ENCODE measurements at places on chromosomes 12 and 14.

DNA sequence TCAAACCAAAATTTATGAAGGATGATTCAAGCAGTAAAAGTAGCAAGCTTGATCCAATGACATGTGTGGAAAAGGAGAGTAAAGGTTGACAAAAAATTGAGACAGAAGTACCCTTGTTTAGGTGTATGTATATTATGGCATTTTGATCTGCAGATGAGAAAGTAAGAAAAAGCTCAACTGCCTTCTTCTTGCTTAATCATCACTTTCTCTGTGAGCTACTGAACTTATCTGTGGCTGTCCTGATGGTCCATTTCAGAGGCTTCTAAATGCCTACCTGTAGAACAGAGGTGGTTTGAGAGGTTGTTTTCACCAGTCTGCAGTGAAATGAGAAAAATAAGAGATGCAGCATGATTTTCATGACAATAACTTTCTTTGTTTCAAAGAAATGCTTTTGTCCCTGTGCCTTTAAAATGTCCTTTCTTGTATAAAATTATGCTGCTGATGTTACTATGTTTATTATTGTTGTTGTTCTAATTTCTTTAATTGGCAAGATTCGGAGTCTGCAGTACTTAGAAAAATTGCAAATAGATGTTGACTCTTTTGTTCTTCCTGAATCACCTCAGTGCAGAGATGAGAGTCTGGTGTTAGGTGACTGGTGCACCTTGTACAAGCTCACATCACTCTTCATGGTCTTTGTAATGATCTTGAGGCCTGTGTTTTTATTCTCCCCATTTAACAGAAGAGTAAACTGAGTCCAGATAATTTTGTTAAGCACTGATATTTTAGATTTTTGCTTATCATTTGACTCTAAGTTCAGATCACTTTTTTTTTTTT lies 821.9 kb downstream of the VRK1 start:
- DNase-seq: no peak

GRCh38 chr14:51160871-51161270 lies 66.0 kb upstream of the TRIM9 start:
- DNase-seq: no peak

DNA sequence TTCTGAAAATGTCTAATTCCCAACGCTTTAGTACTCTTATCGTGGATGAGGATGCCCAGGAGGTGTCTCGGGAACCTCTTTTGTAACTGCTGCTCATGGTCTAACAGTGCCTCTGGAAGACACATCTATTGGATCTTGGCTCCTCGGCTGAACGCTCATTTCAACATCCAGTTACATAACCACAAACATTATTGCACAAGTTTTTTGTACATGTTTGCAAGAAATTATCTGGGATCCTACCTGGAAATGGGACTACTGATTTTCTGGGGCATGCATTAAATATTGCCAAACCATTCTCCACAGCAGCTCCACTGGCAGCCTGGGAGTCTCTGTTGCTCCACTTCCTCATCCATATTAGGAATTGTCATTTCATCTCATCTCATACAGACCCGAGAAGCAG lies 117.5 kb upstream of the EVL start:
- no peak for DNase-seq

GRCh38 chr12:642633-643474 lies 20.4 kb downstream of the NINJ2 start:
- peak; percentile 44 for DNase-seq

DNA sequence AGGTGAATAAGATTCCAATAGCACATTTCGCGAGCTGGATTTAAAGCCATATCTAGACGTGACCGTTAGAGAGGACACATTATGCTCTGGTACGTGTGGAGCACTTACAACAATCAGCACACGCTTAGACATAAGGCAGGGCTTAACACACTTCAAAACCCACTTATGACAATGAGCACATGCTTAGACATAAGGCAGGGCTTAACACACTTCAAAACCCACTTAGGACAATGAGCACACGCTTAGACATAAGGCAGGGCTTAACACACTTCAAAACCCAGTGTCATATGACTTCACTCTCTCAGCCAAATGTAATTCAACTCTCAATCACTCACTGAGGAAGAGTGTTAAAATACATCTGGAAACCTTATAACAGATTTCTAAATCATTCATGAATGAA lies 11.2 kb upstream of the PLD4 start:
- DNase-seq: no peak

- no peak for DNase-seq
Measured at GRCh38 chr12:72036393-72036792, 97.7 kb downstream of the TPH2 start.

DNA sequence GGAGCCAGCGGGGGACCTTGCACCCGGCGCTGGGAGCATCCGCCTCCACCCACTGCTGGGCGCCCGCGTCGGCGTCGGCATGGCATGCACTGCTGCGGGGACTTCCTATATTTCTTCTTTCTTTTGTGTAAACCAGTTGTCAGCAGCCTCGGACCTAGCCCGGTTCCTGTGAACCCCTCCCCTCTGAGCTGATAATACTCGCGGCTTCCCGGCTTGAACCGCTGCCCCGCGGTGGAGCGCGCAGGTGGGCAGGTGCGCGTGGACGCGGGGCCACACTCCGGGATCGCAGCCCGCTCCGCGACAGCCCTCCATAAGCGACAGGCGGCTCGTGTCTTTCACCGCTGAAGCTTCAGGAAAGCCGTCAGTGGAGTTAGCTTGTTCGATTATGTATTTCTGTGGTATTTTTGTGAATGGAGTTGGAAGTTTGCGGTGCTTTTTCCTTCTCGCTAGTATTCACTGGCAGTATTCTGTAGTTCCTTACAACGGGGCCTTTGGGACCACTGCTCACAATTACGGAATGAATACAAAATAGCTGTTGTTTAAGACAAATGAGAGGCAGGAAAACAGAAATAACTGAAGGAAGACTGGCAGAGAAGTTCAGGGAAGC lies 870 bp downstream of the BMAL2 start:
- DNase-seq: peak; percentile 9

DNA sequence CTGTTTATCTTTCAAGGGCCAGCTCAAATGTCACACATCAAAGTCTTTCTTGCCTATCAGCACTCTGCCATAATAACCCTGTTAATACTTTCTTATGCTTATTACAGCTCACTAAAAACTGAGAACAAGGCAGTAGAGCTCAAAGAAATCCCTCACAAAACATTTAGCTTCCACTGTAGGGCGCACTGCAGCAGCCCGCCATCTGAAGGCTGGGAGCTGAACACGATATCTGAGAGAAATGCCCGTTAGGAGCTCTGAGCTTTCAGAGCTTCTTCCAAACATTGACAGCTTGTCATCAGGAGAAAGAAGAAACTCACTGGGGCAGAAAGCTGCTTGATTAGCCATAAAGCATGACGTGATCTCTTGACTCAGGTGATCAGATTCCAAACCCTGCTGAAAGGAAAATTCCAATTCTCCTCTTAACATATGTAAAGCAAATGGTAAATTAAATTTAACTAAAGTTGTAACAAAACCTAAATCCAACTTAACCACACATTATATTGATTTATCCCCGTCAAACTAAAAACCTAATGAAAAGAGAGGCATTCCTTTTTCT lies 175.7 kb downstream of the C12orf50 start:
- no peak for DNase-seq

GRCh38 chr12:115859231-115859630 lies 418.3 kb downstream of the MED13L start:
- DNase-seq: no peak

GRCh38 chr12:15155271-15155670 lies 65.9 kb downstream of the RERG start:
- DNase-seq: no peak

DNA sequence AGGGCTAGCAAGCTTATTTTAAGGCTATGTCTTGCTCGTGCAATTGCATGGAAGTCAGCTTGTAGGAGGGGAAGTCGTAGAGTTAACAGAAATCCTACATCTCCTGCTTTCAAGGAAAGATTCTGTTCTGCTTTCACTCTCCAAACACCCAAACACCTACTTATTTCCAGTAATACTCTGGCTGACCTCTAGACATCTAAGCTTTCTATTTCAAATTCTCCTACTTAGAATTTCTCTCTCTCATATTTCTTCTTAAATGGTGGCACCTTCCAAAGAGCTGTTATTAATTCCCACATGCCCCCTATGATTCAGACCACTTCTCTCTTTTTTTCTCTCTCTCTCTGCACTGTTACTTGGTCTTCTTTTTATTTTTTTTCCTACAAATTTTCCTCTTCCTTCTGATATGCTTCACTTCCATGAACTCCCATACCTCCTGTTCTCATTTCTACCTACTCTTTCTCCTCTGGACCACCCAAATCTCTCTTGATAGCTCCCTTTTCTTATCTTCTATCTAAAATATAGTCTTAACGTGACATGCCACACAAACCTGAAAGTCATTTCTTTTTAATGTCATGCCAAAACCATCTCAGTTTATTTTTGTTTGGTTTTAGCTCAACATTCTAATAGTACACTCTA lies 90.8 kb downstream of the RPS6KA5 start:
- no peak for DNase-seq

GRCh38 chr12:51915951-51916350 lies 8.6 kb downstream of the ACVRL1 start:
- no peak for DNase-seq

GRCh38 chr12:124049451-124050094 lies 76.6 kb downstream of the ZNF664 start:
- no peak for DNase-seq

DNA sequence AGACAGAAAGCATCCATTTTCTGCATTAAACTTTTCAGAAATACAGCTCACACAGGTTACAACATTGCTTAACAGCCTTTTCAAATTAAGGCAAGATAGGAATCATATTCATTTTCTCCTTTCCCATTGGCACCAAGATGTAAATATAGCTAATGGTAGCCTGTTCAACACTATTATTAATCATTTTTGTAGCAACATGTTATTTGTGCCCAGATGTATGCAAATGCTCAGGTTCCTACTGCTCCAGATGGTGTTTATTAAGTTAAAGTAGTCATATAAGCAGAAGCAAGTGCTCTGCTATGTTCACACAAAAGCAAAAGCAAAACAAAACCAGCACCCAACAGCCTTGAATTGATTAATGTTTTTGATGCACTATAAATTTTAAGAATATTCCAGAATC lies 1110.6 kb downstream of the SLC6A15 start:
- DNase-seq: no peak

DNA sequence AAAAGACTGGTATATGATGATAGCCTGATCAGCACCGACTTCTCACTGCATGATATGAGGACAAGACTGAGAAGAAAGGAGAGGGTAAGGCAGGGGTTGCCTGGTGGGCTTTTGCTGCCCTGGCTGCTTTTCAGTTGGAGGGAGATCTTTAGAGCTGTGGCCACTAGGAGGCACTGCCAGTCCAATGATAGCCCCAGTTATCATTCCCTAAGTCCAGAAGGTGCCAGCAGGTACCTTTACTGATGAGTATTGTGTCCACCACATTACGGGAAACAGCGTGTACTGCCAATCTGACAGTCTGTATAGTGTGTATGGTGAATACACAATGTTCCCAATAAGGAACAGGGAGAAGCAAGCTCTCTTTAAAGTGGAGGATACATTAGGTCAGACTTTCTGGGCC lies 55.8 kb upstream of the CCDC175 start:
- no peak for DNase-seq

DNA sequence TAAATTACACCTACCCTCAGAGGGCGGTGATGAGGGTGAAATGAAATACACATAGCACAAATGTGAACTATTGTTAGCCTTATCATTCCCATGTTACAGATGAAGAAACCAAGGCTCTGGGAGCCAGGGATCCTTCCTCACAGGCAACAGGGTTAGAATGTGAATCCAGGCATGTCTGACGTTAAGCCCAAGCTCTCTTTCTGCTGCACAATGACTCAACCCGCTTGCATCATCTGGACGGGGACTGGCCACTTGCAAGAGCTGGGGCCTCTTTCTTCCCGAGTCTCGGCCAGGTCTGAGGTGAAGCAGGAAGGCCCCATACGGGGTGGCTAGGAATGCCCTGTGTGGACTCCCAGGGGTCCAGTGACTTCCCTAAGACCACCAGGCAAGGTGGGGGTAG lies 105.2 kb downstream of the RBM19 start:
- no peak for DNase-seq

DNA sequence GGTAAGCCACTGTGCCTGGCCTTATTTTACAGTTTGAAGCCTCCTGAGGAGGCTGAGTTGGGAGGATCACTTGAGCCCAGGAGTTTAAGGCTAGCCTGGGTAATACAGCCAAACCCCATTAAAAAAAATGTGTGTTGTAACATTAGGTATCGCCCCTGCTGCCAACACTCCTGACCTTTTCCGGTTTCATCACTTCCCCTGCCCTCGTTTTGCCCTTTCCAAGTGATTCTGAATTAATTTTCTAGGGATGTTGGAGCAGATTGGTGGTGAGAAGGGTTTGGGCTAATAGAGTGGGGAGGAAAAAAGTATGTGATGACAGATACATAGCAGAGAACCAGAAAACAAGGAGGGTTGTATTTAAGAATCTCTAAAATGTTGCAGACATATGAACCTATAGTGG lies 25.6 kb upstream of the C12orf71 start:
- DNase-seq: no peak

DNA sequence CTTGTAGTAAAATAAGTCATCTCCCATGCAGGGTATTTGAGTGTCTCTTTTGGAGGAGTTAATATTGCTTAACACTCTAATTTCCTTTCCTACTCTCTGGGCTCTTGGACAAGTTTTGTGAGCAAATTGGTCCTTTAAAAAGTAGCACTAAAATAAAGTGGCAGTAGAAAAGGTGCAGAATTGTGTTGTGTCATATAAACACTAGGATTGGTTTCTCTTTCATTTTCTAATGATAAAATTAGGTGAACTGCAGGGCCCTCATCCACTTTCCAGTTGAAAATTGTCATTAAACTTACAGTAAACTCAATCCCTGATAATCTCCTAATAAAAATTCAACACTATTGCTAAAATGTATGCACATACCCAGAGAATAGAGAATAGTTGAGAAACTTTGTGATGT lies 42.6 kb upstream of the REP15 start:
- DNase-seq: no peak

GRCh38 chr14:79395061-79395460 lies 816.2 kb downstream of the DIO2 start:
- no peak for DNase-seq

DNA sequence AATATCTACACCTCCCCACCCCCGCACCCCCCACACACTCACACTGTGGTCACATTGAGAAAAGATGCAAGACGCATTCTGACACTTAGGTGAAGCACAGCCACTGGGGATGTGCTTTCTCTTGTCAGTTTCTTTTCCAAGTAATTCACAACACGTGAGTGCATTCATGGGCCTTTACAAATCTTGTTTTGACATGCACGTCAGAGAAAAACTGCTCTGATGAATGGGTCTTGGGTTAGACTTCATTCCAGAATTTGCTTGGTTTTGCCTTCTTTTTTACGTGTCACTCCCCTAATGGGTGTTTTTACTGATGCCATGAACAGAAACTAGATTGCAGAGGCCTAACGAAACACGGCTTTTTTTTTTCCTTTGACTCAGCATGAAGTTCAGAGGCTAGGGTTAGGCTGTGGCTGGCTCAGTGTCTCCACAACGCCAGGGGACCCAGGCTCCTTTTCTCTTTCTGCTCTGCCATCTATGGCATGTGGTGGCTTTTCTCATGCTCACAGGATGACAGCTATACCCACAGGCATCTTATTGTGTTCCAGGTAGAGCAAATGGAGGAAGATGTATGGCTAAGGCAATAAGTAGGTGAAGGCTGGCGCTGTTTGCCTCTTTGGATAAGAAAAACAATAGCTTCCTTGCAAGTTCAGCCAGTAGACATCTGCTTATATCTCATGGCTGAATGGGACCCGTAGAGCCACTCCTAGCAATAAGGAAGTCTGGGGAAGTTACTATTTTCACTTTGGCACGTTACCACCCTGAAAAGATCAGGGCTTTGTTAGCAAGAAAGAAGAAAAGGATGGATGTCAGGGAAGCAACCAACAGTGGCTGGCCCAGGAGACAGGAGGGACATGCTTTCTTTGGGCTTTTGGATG lies 253.3 kb downstream of the SLC15A4 start:
- no peak for DNase-seq
